ENCODE measurements at places on chromosomes 2 and 18.

- DNase-seq = no peak
These were observed 627.4 kb downstream of the FBXO15 start for GRCh38 chr18:73520229-73520628.

- DNase-seq = peak; percentile 48
These were observed 499.9 kb upstream of the SPHKAP start for GRCh38 chr2:228681426-228681825.

DNA sequence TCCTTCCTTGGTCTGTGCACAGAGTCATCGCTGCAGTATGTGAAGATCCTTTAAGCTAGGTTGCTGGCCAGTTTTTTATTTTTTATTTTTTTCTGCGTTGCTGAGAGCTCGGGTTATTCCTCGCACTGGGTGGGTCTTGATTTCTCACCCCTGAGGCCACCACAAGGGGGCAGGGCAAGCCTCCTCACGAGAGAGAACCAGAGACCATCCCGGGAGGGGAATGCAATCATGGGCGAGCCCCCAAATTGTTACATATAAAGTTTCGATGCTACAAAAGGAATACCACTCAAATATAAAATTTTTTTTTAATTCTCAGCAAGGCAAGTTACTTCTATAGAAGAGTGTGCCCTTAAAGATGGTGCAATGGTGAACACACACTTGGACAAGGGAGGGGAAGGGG is 24.9 kb downstream of the HTR2B start:
- DNase-seq = no peak

GRCh38 chr2:174841350-174841749 is 77.1 kb upstream of the CHRNA1 start:
- no peak for DNase-seq

- no peak for DNase-seq
These were observed 41.6 kb downstream of the SH3RF3 start for GRCh38 chr2:109170645-109171044.

GRCh38 chr2:40957508-40957907 is 505.6 kb upstream of the SLC8A1 start:
- peak; percentile 47 for DNase-seq

- no peak for DNase-seq
These were observed 374.1 kb downstream of the LPIN1 start for GRCh38 chr2:12120281-12121150.

DNA sequence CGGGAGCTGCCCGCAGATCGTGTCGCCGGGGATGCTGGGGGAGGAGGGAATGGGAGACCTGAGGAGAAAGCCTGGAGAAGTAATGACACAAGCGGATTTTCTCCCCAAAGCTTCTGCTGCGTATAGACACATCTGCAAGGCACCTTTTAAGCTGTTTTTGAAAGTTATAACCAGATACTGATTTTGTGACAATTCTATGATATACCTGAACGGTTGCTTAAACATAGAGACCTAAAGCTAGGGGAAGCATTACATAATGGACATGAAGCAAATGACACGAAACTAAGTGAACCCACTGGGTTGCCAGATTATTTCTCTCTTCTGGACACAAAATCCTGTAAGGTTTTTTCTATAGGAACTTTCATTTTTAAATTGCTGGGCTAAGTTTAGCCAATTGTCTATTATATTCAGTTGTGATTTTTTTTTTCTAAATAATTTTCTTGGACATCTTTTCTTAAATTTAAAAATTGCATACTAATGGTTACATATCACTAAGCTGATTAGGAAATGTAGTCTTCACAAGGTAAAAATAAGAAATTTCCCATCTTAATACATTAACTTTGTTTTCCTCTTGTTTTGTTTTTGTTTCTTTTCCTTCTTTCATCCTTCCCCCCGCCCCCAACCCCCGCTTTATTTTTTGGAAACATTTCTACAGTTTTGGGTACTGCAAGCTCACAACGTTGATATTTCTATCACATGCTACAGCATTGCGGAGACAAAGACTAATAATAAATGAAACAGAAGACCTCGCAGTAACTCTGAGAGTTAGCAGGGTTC is 1.3 kb downstream of the OSBPL6 start:
- DNase-seq = peak; percentile 52

GRCh38 chr2:118442996-118443553 is 354.8 kb downstream of the INSIG2 start:
- DNase-seq = no peak

GRCh38 chr2:181781078-181781786 is 100.9 kb upstream of the NEUROD1 start:
- DNase-seq = no peak
